ENCODE measurements at places on chromosomes 5 and 9.

DNA sequence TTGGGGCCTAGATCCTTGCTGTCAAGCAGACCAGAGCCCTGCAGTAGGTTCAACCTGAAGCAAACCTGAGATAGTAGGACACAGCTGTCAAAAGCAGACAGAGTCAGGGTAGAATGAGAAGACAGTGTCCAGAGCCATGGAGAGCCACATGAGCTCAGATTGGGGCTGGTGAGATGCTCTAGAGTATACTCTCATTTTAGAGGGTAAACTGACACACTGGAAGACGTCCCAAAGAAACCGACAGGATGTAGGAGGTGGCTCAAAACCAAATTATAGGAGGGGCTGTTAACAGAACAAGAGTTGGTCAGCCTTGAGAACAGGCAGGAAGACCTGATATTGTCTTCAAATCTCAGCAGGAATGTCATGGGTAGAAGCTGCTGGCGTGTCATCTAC is 11.5 kb downstream of the CCDC69 start:
- DNase-seq: no peak

DNA sequence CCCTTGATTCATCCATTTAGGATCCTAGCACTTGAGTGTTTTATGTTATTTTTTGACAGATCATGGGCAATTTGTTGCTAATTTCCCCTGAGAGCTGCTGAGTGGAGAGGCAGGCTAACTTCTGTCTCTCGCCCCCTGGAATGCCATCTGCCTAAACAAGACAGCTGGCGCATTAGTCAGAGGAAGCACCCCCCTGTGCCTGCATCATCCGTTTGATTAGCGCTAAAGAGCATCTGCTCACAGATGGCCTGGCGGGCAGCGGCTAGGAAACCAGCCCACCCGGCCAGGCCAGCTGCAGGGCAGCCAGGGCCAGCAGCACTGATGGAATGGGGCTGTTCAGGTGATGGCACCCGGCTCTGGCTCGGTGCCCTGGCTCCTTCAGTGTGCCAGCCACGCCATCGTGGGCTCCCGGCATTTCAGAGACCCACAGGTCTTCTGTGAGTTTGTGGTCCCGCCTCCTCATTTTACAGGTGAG is 22.9 kb upstream of the ASS1 start:
- no peak for DNase-seq

- DNase-seq: no peak
These were observed 73.7 kb downstream of the PCDH1 start for GRCh38 chr5:141804475-141804874.

GRCh38 chr5:171705830-171706468 is 79.7 kb upstream of the SMIM23 start:
- no peak for DNase-seq

DNA sequence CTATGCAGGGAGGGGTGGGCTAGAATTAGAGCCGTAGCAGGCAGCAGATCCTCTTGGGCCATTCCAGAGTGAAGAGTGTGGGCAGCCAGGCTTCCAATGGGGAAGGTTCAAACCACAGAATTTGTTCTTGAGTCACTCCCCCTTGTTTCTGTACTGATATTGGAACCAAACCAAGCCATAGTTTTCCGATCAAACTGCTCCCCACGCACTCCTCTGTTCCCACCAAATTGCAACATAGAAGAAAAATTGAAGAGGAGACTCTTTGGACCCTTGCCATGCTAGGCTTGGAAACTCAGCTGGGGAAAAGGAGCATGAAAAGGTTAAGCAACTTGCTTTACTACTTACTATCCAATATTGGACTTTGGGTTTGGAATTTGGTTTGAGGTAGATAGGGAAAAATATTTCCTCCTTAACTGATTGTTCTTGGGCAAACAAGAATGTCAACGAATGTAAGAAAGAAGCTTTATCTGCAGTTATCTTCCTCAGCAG is 165.8 kb upstream of the NR3C1 start:
- no peak for DNase-seq

DNA sequence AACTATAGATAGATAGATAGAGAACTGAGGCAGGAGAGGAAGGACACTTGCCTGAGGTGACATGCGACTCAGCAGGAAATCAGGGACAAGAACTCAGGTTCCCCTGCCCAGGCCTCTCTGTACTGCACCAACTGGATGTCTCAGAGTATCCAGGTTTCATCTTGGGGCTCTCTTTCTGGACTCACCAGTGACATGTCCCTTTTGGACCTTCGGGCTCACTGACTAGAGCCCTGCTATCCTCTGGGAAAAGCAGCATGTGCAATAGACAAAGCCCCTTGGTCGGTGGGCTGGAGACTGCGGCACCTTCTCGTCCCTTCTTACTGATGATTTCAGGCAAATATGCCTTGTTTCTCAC is 104.5 kb downstream of the RGS3 start:
- no peak for DNase-seq

GRCh38 chr5:90311401-90311800 is 98.2 kb downstream of the CETN3 start:
- no peak for DNase-seq

GRCh38 chr9:134626571-134627416 is 14.8 kb upstream of the COL5A1 start:
- no peak for DNase-seq

- no peak for DNase-seq
These were observed 127.0 kb downstream of the GNA14 start for GRCh38 chr9:77521091-77521490.

GRCh38 chr5:126508962-126509279 is 85.7 kb downstream of the GRAMD2B start:
- no peak for DNase-seq

DNA sequence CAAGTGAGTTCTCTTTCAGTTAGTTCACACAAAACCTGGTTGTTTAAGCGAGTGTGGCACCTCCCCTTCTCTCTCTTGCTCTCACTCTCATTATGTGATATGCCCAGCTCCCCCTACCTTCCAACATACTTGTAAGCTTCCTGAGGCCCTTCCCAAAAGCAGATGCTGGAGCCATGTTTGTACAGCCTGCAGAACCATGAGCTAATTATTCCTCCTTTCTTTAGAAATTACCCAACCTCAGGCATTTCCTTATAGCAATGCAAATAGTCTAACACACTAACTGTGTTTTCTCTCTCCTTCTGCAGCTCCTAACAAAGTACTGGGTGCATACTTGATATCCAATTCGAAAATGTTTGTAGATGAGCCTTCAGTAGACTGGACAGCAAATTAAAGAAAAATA is 62.7 kb downstream of the TRIM32 start:
- no peak for DNase-seq

DNA sequence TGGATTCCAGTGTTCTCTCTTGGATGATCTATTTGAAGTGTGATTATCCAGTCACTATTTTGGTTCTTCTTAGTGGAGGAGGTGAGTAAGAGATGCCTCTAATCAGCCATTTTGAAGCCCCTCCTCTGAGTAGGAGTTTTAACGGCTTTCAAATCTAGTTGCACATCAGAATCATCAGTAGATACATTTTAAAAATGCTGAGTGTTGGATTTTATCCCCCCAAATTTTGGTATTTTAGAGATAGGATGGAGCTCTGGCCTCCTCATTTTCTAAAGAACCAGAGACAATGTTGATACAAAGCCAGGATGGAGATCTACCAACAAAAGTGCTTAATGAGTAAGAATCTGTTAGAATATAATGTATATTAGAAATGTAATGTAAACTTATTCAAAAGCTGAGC is 1061.0 kb upstream of the WWC1 start:
- DNase-seq: no peak

DNA sequence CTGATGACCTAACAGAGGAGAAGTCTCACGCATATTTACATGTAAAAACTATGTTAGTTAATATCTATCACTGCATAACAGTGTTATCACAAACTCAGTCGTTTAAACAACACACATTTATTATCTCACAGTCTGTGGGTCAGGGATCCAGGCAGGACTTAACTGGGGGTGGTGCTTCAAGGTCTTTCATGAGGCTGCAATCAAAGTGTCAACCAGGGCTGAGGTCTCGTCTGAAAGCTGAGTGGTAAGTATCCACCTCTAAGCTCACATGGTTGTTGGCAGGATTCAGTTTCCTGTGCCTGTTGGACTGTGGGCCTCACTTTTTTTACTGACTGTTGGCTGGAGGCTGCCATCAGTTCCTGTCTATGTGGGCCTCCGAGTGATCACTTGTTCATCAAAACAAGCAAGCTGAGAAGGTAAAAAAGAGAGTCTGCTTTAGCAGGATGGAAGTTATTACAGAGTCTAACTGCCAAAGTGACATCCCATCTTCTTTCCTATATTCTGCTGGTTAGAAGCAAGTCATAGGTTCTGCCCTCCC is 188.6 kb downstream of the CARTPT start:
- no peak for DNase-seq

Measured in NCI-H1930 (cell line).